ENCODE measurements at places on chromosomes 13 and 19.

- no peak for DNase-seq
Observed at GRCh38 chr13:51122868-51123566, 11.9 kb upstream of the C13orf42 start.

- no peak for DNase-seq
Observed at GRCh38 chr13:37427843-37428494, 170.6 kb downstream of the POSTN start.

DNA sequence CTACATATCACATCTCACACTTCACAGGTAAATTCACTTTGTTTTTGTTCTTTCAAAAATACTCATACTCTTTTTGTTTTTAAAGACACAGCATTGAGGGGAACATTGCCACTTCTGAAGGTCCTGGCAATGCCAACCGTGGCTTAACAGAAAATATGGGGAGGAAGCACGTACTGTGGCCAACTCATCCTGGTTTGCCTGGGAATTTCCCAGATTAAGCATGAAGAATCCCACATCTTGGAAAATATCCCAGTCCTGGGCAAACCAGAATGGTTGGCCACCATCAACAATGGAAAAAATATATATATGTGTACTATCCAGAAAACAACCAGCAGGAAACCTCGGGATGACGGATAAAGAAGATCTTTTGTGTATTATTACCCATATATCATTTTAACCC lies 1032.2 kb upstream of the SLC10A2 start:
- DNase-seq: no peak

DNA sequence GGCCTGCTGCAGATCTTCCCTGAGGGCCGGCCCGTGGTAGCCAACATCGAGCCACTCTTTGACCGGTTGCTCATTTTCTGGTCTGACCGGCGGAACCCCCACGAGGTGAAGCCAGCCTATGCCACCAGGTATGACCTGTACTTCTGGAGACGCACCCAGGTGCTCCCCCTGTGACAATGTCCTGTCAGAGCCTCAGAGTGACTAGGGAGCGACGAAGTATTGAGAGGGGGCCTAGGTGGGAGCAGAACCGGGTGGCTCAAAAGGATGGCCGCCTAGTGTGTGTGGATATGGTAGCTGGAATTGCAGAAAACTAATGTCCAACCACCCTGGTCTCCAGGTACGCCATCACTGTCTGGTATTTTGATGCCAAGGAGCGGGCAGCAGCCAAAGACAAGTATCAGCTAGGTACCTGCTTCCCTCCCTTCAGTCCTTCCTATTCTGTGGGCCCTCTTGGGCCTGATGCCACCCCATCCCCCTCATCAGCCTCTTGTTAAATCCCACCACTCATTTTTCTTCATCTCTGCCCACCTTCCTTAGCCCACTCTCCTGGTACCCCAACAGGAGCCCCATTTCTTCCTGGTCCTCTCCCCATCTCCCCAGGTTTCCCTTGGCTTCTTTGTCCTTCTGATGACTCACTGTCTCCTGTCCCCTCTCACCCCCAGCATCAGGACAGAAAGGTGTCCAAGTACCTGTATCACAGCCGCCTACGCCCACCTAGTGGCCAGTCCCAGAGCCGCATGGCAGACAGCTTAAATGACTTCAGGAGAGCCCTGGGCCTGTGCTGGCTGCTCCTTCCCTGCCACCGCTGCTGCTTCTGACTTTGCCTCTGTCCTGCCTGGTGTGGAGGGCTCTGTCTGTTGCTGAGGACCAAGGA lies 8.4 kb downstream of the EGLN2 start:
- no peak for DNase-seq

GRCh38 chr13:58804832-58805231 lies 1173.3 kb downstream of the PCDH17 start:
- no peak for DNase-seq

DNA sequence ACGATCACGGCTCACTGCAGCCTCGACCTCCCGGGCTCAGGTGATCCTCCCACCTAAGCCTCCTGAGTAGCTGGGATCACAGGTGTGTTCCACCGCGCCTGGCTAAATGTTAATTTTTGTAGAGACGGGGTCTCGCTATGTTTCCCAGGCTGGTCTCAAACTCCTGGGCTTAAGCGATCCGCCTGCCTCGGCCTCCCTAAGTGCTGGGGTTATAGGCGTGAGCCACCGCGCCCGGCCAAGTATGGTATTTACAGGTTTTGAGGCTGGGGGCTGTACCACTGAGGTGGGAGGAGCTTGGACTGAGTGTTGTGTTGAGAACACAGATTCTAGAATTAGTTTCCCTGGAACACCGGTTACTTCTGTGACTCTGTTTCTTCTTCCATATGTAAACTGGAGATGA lies 452 bp upstream of the PPM1N start:
- DNase-seq: no peak

DNA sequence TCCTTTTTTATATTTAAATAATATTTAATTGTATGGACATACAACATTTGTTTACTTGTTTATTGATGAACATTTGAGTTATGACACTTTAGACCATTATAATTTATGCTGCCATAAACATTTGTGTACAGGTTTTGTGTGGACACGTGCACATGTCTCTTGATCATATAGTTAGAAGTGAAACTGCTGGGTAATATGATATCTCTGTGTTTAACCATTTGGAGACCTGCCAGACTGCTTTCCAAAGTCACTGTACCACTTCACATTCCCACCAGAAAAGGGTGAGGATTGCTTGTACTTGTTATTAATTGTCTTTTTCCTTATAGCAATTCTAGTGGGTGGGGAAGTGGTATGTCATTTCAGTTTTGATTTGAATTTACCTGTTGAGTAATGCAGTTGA lies 145.6 kb upstream of the KLHL1 start:
- no peak for DNase-seq

GRCh38 chr13:19586904-19587634 lies 25.7 kb upstream of the TPTE2 start:
- DNase-seq: peak; percentile 53

DNA sequence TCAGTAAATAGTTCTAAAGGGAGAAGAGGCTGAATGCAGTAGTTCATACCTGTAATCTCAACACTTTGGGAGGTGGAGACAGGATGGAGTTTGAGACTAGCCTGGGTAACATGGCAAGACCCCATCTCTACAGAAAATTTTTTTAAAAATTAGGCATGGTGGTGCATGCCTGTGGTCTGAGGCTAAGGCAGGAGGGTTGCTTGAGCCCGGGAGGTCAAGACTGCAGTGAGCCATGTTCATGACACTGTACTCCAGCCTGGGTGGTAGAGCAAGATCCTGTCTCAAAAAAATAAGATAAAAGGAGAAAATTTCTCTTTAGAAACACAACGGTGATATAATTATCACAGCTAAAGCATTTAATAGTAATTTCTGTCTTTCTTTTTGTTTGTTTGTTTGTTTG lies 57.1 kb downstream of the SIPA1L3 start:
- DNase-seq: no peak

DNA sequence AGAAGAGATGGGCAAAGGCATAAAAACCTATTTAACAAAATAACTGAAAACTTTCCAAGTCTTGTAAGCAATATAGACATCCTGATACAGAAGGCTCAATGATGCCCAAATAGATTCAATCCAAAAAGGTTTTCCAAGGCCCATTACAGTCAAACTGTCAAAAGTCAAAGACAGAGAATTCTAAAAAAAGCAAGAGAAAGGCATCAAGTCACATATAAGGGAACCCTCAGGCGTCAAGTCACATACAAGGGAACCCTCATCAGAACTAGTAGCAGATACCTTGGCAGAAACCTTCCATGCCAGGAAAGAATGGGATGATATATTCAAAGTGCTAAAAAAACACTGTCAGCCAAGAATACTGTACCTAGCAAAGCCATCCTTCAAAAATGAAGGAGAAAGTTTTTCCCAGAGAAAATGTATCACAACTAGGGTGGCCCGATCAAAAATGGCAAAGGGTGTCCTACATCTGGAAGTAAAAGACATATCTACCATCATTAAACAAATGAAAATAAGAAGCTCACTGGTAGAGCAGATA lies 21.2 kb downstream of the ZNF829 start:
- DNase-seq: no peak

DNA sequence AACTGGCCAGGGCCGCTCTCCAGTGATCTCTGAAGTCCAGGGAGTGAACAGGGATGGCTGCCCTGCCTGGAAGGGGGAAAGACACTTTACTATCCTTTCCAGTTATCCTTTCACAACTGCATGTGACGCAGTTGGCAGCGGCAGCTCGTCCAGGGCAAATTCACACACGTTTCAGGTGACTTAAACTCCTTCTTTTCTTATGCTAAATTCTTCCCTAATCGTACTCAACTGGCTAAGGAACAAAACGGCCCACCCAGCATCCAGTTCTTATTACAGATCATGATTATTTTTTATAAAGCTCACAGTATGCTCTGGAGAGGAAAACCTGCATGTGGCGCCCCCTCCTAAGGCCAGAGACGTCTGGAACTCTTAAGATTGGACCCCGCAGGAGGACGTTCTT lies 767.1 kb downstream of the UQCRFS1 start:
- DNase-seq: no peak

DNA sequence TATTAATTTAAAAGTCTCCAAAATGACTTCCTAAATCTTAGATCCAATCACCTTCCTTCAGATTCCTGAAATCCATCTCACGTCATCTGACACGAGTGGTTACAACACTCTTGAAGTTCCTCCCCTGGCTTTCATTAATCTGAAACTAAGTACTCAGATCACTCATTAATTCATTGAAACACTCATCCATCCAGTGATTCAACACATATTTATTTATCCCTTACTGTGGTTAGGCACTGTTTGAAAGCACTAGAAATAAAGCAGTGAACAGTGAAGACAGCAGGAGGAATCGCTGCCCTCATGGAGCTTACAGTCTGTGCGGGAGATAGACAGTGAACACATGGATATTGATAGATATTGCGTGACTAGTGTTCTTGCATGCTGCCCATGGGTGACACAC lies 472.4 kb downstream of the DCT start:
- no peak for DNase-seq

Data from stimulated activated CD8-positive, alpha-beta memory T cell treated with anti-CD3 and anti-CD28 coated beads, Interleukin-7, amount 100 ng/mL, for 1 hour (primary cell).